Activated CD8-positive, alpha-beta memory T cell treated with anti-CD3 and anti-CD28 coated beads for 1 hour (primary cell): ENCODE measurements at places on chromosomes 7 and 10.

GRCh38 chr10:13165177-13165576, 3.8 kb downstream of the MCM10 start:
- no peak for DNase-seq

GRCh38 chr7:112453505-112454171, 3.4 kb downstream of the IFRD1 start:
- DNase-seq = no peak

DNA sequence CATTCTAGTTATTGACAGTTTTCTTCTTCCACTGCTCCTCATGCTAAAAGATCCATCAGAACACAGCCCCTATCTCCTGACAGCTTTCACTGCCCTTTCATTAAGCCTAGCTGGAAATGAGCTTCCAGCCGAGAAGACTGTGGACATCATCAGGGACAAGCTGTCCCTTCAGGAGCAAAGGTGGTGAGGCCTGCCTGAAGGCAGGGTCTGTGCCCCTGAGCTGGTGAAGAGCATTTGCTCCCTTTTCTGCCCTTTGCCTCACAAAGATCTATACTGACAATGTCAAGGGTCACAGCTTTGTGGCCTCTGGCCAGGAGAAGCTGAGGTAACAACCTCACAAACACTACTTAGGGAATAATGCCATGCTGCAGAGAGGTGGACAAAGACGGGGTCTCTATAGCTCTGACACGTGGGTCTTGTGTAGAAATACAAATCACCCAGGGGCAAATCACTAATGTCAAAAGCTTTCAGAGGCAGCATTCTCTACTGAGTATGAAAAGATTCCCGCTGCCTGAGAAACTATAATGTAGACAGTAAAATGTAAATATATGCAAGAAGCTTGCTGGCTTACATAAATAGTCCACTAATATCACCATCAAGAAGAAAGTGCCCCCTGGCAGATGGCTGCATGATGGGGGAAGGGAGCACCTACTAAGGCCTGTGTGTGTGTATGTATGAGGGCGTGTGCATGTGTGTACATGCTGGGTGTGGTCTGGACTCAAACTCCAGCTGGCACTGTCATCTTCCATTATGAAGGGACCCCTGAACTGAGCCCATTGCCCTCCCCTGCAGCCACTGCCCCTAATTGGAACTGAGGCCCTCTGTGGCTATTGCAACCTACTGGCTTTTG, 55.8 kb downstream of the HBP1 start:
- no peak for DNase-seq

- no peak for DNase-seq
Measured at GRCh38 chr7:46513447-46513848, 592.4 kb upstream of the IGFBP3 start.

DNA sequence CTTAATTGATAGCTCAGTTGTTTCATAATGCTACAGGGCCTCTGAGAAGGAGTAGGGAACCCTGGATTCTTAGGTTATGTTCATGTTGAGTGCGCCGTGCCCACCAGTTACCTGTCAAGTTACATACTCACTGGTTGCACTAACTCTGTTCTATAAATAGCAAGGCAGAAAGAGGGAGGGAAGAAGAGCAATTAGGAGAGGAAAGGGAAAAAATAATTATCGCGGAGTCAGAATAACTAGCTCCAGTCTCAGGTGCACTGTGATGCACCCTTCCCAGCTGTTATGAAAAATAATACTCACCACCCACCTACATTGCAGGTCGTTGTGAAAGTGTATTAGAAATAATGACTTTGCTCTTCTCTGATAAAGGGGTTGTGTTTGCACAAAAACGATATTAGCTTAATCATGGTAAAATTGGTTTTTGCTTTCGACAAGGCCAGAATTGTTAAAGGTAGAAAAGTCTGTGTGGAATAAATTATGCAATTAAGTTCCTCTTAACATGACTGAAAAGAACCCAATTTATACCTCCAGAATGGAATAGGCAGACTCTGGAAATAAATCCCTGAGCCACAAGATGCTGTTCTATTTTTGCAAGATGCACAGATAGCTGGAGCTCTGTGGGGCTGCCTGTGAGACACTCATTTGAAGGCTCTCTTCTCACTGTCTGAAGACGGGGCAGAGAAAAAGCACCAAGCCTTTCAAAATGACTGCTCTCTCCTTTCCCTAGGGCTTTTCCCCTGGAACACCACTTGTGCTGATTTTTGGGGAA, 137.6 kb upstream of the PITRM1 start:
- DNase-seq = no peak

DNA sequence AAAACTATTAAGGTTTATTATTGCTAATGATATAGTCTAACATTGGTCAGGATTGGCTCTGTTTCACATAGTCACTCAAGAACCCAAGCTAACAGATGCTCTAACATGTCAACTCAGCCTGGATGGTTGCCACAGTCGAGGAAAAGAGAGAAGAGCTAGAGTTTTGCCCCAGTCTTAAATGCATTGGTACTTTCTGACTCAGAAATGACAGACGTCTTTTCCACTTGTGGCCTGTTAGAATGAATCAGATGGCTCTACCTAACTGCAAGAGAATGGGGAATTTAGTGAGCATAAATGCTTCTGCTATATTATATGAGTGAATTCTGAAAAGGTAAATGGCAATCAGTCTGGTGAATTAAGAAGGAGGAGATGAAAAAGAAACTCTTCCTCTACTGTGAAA, 13.9 kb downstream of the HECTD2 start:
- DNase-seq = no peak

GRCh38 chr10:87603196-87603595, 56.5 kb upstream of the PAPSS2 start:
- DNase-seq = no peak

GRCh38 chr10:24708081-24708480, 15.6 kb downstream of the ARHGAP21 start:
- DNase-seq = no peak

GRCh38 chr10:45076891-45077290, 76.2 kb downstream of the ZNF22 start:
- DNase-seq = no peak

DNA sequence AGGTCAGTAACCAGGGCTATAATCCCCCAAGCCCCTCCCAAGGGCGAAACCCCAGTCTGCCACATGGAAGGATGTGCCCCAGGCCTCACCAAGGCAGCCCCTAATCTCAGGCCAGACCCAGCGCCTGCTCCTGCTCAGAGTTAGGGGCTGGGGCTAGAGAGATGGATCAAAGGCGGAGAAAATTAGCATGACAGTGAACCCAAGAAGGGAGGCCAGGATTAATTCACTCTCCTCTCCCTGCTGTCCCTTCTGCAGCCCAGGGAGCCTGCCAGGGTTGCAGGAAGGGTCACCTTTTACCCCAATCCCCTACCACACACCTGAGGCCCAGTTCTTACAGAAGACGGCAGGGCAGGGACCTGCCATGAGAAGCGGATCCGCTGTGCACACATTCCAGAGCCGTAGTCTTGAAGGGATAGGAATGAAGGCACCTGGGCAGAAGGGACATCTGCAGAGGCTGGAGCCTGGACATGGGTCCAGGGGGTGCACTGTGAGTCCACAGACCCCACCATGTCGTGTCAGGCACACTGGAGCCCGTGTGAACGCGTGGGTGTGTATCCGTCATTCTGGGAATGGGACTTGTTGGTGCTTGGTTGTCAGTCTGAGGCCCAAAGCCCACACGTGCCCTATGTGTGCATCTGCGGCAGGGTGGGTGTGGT, 11.9 kb upstream of the ZMIZ1 start:
- no peak for DNase-seq

GRCh38 chr7:13032576-13032975, 345.1 kb downstream of the ARL4A start:
- DNase-seq = no peak

- DNase-seq = no peak
Measured at GRCh38 chr10:12388671-12389070, 39.3 kb downstream of the CAMK1D start.

- DNase-seq = no peak
Measured at GRCh38 chr10:123666318-123667236, at the start of gene GPR26. TSS of gene GPR26 (plus strand) at chr10:123666355. CDS start at chr10:123666408, 53 bp downstream.

- no peak for DNase-seq
Measured at GRCh38 chr7:28684650-28685241, 272.4 kb downstream of the CREB5 start.

- DNase-seq = no peak
Measured at GRCh38 chr7:135420786-135421185, 89.1 kb downstream of the CNOT4 start.

DNA sequence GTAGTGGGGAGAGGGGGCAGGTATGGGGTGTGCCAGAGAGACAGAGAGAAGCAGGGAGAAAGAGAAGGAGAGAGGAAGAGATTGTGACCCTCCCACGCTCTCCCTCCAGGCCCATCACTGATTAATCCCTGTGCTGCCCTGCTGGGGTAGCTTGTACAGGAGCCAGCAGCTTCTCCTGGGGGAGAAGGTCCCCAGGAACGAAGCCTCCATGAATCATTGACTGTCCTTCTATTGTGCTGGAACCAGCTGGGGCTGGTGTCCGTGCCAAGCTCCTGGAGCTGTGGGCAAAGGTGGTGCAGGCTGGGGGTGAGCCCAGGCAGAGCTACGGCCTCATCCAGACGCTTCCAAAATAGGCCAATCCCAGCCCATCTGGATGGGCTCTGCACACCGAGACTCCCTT, 20.9 kb downstream of the AQP1 start:
- DNase-seq = no peak

DNA sequence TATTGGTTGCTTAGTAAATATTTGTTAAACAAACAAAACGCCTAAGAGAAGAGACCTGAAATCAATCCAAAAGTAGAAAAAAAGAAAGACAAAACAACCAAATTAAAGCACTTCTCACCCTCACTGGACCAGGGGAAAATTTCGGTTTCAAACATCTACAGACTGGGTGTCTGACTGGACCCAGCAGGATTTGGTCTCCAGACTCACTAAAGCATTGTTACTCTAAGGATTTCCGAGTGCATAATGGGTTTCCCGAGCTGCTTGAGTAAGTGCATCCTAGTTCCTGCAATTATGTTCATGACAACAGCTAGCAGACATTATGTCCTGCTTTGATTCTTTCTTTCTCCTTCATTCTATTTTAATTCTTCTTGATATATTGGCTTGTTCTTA, 51.8 kb upstream of the FAM3C start:
- no peak for DNase-seq

DNA sequence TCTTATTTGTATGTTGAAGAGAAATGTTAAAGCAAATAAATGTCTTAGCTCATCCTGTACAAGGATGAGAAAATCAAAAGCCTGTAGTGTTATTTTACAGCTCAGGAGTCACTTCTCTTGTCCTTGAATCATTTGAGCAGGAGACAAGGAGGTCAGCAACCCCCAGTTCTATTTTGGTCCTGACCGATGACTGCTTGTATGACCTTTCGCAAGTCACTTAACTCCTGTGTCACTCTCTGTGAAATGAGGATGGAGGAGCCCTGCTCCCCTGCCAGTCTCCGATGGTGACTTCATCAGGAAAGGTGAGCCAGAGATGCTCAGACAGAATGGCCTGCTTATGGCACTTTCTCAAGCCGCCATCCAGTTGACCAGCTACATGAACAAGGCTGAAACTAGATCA, 101.0 kb downstream of the CELF2 start:
- no peak for DNase-seq

DNA sequence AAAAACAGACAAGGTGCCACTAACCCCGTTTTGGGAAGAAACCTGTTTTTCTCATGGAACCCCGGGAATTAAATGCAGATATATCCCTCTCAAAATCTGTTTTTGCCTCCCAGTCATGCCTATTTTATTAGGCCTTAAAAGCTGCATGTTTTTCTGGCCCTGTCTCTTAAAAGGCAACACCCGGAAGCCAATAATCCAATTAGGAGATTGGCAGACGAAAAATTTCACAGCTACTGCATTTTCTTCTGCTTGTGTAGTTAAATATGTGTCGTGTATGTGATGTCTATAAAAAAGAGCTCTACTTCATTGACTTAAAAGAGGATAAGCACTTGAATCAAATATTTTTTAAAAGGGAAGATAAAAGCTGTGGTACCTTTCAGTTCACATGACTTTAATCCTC, 31.9 kb upstream of the OPTN start:
- DNase-seq = no peak

GRCh38 chr7:73828972-73829371, 1.8 kb upstream of the CLDN4 start:
- DNase-seq = no peak

DNA sequence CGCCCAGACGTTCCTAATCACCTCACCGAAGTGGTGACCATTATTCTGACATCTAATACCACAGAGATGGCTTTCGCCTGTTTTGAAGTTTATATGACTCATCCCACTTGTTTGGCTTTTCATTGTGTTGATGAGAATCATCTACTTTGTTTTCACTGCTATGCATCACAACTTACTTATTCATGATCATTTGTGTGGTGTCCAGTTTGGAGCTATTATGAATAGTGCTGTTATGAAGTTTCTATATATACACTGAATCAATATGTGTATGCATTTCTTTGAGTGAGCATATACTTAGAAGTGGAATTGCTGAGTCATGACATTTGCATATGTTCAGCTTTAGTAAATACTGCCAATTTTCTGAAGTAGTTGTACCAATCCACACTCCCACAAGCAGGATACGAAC, 38.6 kb upstream of the TNKS2 start:
- DNase-seq = no peak

- no peak for DNase-seq
Measured at GRCh38 chr7:158445421-158446175, 142.0 kb downstream of the PTPRN2 start.

DNA sequence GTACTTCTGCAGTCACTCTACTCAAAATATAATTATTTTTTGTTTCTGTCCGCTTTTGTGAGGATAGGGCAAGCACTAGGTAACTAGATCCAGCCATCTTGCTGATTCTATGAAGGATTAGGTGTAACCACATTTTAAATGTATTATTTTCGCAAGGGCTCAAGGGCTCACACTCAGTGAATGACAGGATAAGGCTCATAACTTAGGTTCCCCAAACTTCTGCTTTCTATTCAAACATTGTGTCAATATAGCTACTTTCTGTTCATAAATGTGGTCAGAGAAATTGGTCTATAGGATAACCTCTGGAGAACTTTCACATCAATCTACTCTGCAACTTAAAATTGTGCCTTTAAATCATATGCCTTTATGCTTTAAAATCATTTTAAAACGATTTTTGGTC, 1141.2 kb downstream of the SORCS1 start:
- no peak for DNase-seq

DNA sequence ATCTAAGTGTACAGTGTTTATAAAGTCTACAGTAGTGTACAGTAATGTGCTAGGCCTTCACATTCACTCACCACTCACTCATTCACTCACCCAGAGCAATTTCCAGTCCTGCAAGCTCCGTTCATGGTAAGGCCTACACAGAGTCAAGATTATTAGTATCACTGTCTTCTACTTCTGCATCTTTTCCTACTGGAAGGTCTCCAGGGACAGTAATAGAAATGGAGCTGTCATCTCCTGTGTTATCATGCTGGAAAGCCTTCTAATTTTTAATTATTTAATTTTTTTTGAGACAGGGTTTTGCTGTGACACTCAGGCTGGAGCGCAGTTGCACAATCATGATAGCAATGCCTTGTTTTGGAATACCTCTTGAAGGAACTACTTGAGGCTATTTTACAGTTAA, 207.0 kb downstream of the HTR7 start:
- DNase-seq = no peak

DNA sequence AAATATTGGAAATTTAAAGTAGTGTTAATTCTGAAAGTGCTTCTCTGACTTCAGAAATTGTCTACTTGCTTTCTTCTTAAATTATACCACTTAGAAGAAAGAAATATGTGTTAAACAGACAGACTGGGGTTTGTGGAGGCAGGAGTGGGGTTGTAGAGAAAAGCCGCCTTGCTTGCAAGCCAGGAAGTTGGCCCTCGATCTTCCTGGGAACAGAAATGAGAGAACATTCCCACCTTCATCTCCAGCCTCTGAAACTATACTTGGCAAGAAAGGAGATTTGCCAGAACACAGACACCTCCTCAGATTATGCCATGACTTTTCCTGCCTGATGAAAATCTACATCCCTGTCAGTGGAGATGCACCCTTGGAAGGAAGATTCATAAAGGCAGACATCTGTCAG, 171.2 kb upstream of the CHRM2 start:
- no peak for DNase-seq
